Activated CD4-positive, alpha-beta T cell treated with anti-CD3 and anti-CD28 coated beads, Interleukin-2, amount 50 U/mL, for 48 hours (primary cell): ENCODE measurements at places on chromosomes 12 and 14.

DNA sequence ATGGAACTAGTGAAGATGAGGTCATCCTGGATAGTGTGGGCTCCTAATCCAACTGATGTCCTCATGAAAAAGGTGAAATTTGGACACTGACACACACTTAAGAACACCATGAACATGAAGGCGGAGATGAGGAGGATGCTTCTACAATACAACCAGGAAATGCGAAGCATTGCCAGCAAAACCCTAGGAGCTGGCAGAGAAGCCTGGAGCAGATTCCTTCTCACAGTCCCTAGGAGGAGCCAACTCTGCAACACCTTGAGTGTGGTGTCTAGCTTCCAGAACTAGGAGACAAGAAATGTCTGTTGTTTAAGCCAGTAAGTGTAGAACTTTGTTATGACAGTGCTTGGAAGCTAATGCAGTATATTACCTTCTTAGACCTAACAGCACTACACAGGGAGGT, 191.9 kb upstream of the PWP1 start:
- no peak for DNase-seq

DNA sequence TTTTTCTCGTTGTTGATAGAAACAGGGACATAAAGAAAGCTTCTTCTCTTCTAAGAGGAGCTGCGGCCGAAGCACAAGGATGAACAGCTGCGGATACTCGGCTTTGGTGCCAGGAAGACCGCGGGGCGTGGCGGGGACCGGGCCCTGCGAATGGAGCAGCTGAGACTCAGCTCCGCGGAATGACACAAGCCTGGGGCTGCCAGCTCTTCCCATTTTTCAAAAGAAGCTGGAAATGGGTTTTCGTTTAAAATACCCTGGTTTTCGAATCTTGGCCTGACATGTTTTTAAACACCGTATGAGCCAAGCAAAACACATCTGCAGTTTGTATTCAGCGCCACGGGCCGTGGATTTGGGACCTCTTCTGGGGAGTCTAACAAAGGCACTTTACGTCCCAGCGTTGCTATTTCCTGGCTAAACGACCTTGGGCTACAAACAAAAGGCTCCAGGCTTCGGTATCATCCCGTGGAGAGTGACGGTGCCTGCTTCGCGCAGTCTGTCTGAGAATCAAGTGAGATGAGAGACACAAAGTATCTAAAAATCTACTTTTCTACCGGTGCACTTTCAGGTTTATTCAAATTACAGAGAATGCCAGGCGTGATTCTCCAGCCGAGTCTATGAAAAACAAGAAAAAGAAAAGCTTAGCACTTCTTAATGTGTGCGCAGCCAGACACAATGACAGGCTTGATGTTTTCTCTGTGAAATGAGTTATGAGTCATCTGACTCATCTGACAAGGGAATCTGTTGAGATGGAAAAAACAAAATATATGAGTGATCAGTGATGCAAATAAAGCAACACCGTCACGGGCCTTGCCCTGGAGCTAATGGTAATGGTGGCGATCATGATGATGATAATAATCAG, 114.0 kb upstream of the TMEM132D start:
- no peak for DNase-seq

GRCh38 chr12:552466-552865, 92.7 kb downstream of the B4GALNT3 start:
- no peak for DNase-seq

- no peak for DNase-seq
Observed at GRCh38 chr12:130199581-130200390, 37.5 kb downstream of the FZD10 start.

DNA sequence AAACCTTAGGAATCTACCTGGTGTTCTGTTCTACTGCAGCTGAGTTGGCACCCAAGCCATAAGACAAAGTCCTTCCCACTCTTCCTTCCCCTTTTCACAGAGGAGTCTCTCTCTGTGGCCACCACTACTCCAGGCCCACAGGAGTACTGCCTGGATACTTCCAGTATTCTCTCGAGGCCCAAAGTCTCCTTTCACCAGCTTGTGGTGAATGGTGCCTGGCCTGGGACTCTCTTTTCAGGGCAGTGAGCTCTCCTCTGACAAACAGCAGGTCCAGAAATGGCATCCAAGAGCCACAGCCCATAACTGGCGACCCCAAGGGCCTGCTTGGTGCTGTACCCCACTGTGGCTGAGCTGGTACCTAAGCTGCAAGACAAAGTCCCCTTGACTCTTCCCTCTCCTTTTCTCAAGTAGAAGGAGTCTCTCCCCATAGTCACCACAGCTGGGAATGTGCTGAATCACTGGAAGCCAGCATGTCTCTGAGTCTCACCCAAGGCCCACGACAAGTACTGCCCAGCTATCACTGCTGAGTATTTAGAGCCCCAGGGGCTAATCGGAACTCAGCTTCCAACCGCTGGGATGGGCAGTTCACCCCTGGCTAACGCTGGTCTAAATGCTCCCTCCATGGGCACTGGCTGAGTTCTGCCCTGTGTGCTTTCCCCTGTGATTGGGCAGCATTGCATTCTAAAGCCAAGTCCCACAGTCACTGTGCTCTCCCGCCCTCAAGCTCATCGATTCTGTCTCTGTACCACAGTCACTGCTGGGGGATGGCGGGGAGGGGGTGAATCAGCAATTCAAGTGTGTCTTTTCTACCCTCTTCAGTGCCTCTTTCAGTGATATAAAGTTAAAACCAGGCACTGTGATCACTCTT, 6.1 kb downstream of the A2ML1 start:
- no peak for DNase-seq

- DNase-seq: no peak
Observed at GRCh38 chr12:96241431-96241830, 47.3 kb downstream of the ELK3 start.

- DNase-seq: no peak
Observed at GRCh38 chr12:106179086-106179485, 40.3 kb upstream of the NUAK1 start.

GRCh38 chr12:64531665-64532334, 78.5 kb upstream of the RASSF3 start:
- DNase-seq: no peak

GRCh38 chr12:59115526-59115925, 195.2 kb upstream of the LRIG3 start:
- no peak for DNase-seq

DNA sequence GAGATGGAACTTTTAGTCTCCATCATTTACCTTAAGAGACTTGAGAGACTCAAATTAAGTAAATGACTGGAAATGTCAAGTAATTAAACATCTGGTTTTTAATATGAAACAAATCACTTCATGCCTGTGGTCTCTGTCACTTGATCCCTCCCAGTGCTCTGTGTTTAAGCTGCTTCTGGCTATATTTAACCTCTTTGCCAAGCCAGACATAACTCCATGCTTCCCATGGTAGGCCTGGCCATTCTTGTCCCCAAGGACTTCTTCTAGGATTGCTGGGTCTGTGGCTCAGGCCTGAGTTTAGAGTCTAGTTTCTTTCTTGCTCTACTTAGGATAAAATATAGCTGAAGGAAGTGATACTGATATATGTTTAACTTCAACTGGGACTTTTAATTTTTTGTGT, 1013.6 kb downstream of the FLRT2 start:
- no peak for DNase-seq

- DNase-seq: no peak
Observed at GRCh38 chr14:36553656-36554260, 28.7 kb downstream of the NKX2-8 start.

- peak; percentile 89 for DNase-seq
Observed at GRCh38 chr12:49342066-49342913, 4.4 kb upstream of the DNAJC22 start.

DNA sequence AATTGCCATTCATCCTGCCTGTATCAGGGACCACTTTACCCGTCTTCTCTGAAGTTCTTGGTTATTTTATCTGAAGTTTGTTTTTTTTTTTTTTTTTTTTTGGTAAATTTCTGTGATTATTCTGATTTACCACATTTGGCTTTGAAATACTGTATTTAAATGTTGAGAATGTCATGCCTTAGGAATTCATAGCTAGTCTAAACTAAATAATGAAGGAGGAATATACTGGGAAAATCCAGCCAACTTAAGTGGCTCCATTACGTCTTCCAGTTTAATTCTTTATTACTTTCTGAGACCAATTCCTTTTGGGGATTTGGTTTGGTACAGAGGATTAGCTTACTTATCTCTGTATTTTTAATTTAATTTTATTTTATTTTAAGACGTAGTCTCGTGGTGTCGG, 60.3 kb upstream of the KCNMB4 start:
- no peak for DNase-seq

- peak; percentile 52 for DNase-seq
Observed at GRCh38 chr12:121223292-121224285, 13.7 kb downstream of the P2RX4 start.

- peak; percentile 61 for DNase-seq
Observed at GRCh38 chr14:75497191-75497590, 25.1 kb upstream of the BATF start.

GRCh38 chr12:48119834-48120195, 651 bp downstream of the PFKM start:
- DNase-seq: no peak

- no peak for DNase-seq
Observed at GRCh38 chr12:46608431-46609272, 217.1 kb downstream of the SLC38A4 start.

DNA sequence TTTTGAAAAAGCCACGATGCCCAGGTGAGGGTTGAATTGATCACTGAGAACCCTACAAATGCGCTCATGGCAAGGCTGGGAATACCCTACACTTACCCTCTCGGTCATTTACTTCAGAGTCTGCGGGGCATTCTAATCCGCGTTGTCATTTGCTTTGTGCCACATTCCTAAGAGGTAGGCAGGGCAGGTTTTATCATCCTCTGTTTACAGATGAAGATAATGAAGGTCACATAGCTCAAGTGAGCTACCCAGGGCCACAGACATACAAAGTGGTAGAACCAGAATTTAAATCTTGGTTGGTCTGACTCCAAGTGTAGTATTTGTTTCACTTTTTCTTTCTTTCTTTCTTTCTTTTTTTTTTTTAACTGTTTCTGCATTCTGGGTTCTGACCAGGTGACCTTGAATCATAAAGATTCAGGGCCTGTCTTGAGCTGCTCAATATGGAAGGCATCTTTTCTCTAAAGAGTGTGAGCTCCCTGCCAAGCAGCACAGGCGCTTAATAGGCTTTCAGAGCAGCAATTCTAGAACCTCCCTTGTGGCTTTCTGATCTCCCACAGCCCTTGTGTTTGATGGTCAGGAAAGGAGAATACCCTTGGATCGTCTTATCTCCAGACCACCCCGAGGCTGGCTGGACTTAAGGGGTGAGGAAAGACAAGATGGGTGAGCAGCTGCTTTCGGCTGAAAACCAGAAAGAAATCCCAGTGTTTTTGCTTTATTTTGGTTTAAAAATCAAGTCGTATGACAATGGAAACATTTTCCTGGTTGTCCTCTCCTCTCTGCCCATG, 662 bp upstream of the BATF start:
- no peak for DNase-seq

DNA sequence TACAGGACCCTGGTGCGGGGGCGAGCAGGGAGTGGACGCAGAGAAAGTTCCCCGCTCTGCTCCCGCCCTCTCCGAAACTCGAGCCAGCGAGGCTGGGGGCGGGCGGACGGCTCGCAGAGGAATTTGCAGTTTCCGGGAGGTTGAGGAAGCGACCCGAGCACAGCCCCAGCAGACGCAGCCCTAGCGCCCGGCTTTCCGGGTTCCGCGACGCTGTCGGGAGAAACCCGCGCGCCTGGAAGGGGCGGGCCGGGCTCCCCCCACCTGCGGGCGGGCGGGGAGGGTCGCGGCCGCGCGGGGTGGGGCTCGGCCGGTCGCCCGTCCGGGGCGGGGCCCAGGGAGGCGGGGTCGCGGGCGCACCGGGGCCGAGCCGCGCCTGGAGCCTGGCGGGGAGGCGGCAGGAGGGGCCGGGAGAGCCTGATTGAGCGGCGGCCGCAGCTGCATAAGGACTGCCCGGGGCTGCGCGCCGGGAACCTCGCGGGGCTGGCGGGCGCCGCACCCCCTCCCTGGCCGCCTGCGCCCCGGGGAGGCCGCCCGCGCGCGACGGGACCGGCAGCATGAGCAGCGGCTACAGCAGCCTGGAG, at the start of gene RASSF3:
Gene RASSF3, plus strand, starts transcription at position 417 of the 581 bp plus-strand sequence. Its CDS starts 138 bp downstream, at position 555.
- peak; percentile 77 for DNase-seq

DNA sequence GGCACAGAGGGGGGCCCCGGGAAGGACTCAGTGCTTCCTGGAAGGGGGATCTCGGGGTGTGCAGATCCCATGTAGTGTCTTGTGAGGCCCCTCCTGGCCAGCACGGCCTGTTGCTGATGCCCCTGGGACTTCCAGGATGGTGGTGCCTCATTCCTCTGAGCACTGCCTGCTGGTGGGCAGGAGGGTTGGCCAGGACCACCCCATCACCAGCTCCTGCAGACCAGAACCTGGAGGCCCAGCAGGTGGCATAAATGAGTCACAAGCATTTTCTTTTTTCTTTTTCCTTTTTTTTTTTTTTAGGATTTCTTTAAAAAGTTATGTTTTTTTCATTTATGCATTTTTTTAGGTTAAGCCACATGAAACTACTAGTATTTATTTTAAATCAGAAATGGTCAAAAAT, 8.0 kb downstream of the MMP17 start:
- DNase-seq: no peak

- no peak for DNase-seq
Observed at GRCh38 chr12:96395236-96395635, 5.0 kb downstream of the CDK17 start.

DNA sequence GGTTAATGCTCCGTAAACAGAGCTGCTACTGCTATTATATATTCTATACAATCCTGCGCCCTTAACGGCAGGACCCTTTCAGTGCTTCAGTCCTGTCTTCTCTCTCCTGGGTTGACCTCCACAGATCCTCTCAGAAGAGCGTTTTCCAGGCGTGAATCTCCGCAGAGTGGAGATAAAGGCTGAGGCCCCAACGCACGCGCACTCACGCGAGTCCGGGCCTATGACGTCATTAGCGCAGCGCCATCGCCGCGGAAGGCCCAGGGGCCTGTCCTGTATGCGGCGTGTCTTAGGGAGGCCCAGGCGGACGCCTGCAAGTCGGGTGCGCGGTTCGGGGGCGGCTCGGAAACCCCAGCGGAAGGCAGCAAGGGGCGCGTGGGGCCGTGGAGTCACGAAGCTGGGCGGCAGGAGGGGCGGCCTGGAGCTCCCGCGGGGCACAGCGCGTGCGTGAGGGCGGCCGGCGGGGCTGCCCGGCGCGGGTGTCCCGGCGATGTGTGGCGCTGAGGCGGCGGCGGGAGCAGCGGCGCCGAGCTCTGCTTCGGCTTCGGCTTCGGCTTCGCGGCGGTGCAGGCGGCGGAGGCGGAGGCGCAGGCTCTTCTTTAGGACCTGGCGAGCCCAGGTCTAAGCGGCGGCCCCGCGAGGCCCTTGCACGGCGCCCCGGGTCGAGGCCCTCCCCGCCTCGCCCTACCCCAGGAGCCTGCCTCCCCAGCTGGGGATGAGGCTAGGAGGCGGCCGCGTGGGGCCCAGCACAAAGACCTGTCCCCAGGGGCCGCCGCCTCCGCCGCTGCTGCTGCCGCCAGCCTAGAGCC, at the start of gene MAPKAPK5:
Gene MAPKAPK5, plus strand, starts transcription at position 479 of the 806 bp plus-strand sequence. CDS start 506 bp downstream, outside the sequence.
- peak; percentile 98 for DNase-seq

- no peak for DNase-seq
Observed at GRCh38 chr14:103898204-103898603, 30.1 kb upstream of the TDRD9 start.

DNA sequence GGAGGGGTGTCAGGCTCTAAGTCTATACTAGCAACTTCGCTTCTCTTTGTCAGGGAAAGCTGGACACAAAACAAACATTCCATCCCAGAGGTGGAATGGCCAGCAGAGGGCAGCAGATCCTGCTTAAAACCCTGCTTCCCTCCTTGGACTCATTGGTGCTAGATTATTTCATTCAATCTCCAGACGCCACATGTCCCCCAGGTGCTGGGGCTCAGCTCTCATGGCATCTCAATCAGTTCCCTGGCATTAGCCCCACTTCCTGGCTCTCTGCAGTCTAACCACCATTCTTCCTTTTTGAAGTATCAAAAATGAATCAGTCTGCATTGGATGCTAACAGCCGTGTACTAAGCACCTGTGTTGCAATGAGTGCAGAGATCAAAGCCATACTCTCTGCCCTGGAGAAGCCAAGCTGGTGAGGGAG, 8.1 kb upstream of the PPP1R1A start:
- DNase-seq: peak; percentile 78
